Stimulated activated CD4-positive, alpha-beta T cell treated with anti-CD3 and anti-CD28 coated beads, TNF-alpha, amount 100 ng/mL, for 48 hours (primary cell): ENCODE measurements at places on chromosomes 1 and 21.

- no peak for DNase-seq
These were observed 32.2 kb downstream of the POFUT2 start for GRCh38 chr21:45255381-45256020.

GRCh38 chr1:43527111-43527878, 3.4 kb upstream of the PTPRF start:
- no peak for DNase-seq

DNA sequence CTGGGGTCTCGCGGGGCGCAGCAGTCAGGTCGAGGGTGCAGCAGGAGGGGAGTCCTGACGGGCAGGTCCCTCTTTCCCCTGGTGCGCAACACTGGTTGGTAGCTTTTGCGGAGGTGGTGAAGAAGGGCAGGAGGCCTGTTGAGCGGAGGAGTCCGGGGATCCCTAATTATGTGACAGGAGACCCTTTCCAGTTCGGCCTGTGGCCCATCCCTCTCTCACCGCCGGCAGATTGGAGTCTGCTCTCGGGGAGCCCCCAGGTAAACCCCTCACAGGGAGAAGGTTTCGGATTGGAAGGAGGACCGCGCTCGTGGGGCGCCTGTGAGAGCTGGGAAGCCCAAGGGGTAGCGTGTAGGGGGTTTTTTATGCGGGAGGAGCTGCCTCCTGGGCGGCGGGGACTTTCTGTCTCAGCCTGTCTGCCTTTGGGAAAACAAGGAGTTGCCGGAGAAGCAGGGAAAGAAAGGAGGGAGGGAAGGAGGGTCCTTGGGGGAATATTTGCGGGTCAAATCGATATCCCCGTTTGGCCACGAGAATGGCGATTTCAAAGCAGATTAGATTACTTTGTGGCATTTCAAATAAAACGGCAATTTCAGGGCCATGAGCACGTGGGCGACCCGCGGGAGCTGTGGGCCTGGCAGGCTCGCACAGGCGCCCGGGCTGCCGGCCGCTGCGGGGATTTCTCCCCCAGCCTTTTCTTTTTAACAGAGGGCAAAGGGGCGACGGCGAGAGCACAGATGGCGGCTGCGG, 9.5 kb downstream of the SIM2 start:
- no peak for DNase-seq

DNA sequence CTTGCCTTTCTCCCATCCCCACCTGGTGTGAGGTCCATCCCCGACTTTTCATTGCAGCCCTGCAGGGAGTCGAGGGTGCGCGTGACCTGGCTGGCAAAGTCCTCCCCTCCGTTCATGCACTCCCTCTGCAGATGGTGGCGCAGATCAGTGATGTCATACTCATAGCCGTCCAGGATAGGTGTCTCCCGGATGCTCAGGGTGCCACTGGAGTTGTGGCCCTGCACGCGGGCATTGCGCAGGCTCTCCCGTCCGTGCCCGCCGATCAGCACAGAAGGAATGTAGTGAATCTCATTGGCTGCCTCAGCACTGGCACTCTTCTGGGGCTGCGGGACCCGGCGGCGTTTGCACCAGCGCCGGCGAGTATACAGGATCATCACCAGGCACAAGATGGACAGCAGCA, 132.1 kb downstream of the ASTN1 start:
- no peak for DNase-seq

GRCh38 chr1:226686440-226687425, 52.3 kb downstream of the ITPKB start:
- no peak for DNase-seq

GRCh38 chr1:37794372-37795339, 1.0 kb downstream of the MANEAL start:
- DNase-seq = no peak

DNA sequence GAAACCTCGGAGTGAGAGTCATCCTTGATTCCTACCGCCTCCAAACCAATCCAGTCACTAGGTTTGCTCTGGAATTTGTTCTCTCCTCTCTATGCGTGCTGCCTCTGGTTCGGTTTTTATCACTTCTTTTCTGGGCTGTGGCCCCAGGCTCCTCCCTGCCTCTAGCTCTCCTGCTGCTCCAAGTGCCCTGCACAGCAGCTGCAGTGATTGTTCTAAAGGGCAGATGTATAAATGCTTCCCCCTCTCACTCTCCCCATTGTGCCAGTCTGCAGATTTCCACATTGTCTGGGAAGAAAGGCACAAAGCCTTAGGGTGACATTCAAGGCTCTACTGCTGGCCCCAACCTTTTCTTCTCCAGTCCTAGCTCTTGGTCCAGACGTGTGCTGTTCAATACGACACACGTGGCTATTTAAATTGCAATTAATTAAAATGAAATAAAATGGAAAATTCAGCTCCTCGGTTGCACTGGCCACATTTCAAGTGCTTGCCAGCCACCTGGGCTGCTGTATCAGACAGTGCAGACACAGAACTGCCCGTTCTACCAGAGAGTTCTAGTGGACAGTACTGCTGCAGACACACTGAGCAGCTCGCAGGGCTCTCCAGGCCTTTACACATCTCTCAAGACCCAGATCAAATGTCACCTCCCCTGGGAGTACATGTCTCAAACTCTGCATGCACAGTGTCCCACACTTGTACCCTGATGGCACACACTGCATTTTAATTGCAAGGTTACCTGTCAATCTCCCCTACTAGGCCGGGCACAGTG, 12.4 kb downstream of the TRIM62 start:
- no peak for DNase-seq

GRCh38 chr21:45995686-45996179, 14.2 kb downstream of the COL6A1 start:
- no peak for DNase-seq

GRCh38 chr21:46532080-46532479, 72.8 kb downstream of the S100B start:
- DNase-seq = no peak

DNA sequence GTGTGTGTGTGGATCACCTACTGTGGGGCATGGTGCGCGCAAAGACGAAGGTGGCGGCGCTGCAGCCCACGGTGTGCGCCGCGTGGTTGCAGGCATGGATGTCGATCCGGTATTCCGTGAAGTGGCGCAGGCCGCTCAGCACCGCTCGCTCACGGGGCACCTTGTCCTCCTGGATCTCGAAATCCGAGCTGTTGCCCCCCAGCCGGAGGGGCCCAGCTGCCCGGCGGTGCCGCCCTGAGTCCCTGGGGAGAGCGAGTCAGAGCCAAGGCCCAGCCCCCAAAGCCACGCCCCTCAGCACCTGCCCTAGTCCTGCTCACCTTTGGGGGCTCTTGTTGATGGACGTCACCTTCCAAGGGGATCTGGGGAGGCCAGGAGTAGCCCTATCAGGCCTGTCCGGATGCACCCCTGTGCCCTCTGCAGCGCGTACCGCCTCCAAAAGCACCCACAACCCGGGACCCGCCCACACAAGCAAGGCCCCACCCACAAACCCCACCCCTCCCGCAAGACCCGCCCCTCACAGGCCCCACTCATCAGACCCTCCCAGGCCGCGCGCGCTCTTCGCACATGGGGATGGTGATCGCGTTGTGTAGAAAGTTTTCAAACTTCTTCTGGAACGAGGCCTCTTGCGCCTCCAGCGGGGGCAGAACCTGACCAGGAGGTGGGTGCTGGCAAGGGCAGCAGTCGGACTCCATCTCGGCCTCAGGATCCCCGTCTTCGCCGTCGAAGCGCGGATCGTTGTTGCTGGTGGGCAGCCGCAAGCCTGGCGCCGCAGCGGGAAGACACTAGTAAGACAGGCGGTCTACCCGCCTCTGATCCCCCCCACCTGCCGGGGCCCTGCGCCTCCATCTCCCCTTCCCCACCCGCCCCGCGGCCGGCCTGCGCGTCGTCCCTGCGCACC, 13.6 kb downstream of the INSRR start:
- no peak for DNase-seq

DNA sequence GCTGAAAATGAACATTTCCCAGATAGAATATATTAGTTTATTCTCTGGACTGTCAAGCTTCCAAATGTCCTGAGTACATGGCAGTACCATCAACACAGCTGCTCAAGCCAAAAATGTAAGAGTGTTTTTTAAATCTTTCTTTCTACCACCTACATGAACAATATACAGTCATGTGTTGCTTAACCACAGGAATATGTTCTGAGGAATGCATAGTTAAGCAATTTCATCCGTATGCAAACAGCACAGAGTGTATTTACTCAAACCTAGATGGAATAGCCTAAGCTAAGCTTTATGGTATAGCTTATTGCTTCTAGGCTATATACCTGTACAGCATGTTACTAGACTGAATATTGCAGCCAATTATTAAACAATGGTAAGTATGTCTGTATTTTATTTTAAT, 561.9 kb upstream of the ADGRL4 start:
- no peak for DNase-seq

- DNase-seq = no peak
These were observed 154.0 kb upstream of the C1orf87 start for GRCh38 chr1:60227601-60228000.

DNA sequence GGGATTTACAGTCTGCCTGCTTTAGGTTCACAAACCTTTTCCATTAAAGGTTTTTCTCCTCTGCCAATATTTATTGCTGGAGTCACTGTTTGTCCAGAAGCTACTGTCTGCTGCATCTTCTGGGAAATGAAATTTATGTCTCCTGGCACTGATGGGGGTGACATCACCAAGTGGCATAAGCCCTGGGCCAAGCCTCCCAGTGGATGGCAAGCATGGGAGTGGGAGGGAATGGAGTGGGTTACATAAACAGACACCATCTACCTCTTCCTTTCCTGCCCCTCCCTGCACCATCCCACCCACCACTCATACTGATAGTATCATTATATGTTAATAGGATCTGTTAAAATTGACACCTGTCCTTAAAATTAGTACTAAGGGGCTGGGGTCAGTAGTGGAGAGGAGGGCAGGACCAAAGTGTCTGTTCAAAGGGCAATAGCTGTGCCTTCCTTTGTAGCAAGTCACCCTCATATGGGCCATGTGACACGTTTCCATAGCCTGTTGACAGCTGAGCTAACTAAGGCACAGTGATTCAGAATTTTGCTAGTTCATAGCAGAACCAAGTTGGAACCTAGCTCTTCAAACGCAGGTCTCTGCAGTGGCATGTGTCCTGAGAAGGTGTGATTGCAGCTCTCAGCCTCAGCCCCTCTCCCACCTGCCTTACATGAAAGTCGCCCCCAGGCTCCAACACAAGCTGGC, 71.0 kb downstream of the MAB21L3 start:
- DNase-seq = no peak

- no peak for DNase-seq
These were observed 211.9 kb downstream of the NPHP4 start for GRCh38 chr1:5780324-5780716.

DNA sequence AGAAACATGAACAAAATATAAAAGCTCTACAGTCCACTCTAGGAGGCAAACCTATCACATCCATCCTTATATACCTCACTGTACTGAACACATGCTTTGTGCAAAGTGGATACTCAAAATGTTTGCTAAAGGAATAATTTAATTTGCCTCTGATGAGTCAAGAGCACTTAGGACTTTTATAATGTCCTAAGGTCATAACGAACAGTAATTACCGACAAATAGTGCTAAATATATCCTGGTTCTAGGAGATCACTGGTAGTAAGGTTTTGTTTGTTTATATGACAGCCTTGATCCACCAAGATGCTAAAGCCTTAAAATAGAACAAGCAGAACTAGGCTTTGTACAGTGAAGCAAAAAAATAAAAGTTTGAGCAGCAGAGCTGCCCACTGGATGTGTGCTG, 70.6 kb downstream of the GADD45A start:
- no peak for DNase-seq

GRCh38 chr1:246418565-246419312, 88.3 kb downstream of the SMYD3 start:
- no peak for DNase-seq

GRCh38 chr1:237112663-237113062, 70.7 kb downstream of the RYR2 start:
- no peak for DNase-seq

- DNase-seq = no peak
These were observed 267.2 kb downstream of the ZNF648 start for GRCh38 chr1:181794332-181794731.

GRCh38 chr1:116163533-116163932, 52.3 kb downstream of the MAB21L3 start:
- no peak for DNase-seq

DNA sequence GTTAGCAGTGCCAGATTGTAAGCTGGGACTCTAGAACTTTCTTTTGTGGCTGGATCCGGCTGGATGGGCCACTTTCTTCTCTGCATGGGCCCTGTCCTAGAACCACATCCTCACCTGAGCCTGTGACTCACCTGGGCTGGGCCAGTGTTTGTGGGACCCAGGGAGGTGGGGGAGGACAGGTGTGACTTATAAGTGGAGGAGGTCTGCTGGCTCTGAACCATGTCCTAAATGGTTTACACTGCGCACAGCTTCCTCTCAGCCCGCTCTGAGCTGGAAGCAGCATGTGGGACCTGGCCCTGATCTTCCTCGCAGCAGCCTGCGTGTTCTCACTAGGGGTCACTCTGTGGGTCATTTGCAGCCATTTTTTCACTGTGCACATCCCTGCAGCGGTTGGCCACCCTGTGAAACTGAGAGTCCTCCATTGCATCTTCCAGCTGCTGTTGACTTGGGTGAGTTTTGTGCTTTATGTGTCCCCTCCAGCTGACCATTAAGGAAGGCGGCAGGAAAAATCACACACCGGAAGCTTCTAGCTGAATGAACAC, at the start of gene AADACL3:
AADACL3 (plus strand) TSS at position 215 of the 542 bp plus-strand sequence; CDS start at position 282, 67 bp downstream.
- DNase-seq = no peak

GRCh38 chr1:14366091-14367018, 232.1 kb upstream of the KAZN start:
- DNase-seq = no peak

DNA sequence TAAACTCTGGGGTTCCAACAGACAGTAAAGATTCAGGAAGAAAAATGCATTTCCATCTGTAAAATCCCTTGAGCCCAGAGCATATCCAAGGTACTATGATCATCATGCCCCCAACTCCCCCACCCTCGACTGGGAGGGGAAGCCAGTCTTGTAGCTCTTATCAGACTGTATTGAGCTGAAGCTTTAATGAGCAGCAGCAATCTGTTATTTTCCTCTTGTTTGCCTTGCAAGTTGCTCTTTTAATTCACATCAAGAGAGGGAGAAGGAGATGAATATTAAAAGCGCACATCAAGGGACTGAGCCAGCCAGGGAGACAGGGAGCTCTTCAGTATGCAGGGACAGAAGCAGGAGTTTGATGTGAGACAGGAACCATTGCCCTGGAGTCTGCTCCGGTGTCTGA, 52.5 kb upstream of the KCNA3 start:
- DNase-seq = no peak

DNA sequence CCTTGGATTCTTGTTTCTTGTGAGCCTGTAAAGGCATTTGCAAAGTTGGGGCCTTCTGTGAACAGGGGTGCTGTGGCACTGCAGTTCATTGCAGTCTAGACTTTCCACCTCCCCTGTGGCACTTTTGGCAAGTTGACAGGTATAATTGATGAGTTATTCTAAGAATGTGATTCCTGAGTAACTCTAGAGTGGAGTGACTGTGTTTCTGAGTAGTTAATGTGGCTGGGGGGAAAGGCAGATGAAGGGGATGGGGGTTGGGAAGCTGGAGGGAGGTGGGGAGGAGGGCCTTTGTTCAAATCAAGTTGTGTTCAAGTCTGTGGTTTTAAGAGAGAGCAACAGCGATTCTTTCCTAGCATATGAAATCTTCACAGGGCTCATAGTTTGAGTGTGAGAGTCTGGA, 32.9 kb downstream of the PBX1 start:
- DNase-seq = no peak
